T-helper 9 cell (primary cell): ENCODE measurements at places on chromosomes 4 and X.
A peak's percentile ranks its signal among the peaks of the same experiment; 100 is the strongest.

DNA sequence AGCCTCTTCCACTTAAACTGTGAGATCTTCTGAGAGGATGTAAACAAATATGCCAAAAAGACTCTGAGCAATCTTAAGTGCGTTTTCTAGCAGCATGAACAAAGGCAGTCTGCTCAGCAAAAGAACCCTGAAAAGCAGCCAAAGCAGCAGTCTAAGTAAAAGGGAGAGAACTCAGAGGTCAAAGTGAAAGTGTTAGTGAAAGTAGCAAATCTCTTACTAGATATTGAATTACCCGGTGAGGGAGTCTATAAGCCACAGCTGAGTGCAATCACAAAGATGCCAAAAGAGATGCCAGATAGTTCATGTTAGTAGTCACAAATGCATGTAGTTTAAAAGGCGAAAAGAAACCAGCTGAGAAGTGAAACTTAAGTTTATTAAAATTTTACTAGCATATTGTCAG lies 7.9 kb upstream of the GNRHR start:
- DNase-seq: no peak

DNA sequence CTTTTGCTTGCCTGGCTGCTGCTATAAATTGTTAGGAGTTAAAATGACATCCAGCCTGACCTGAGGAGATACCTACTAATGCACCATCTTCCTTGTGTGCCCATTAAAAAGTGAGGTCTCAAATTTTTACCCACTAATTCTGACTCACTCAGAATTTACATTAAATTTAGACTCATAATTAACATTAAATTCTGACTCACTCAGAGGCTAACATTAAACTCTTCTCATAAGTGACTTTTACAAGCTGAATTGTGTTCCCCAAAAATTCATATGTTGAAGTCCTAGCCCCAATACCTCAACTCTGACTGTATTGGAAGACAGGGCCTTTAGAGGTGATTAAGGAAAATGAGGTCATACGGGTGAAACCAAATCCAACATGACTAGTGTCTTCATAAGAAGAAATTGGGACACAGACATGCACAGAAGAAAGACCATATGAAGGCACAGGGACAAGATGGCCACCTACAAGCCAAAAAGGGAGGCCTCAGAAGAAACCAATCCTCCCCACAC lies 11.8 kb downstream of the CASP6 start:
- no peak for DNase-seq

GRCh38 chrX:18426004-18426320 lies 554 bp downstream of the CDKL5 start:
- no peak for DNase-seq

DNA sequence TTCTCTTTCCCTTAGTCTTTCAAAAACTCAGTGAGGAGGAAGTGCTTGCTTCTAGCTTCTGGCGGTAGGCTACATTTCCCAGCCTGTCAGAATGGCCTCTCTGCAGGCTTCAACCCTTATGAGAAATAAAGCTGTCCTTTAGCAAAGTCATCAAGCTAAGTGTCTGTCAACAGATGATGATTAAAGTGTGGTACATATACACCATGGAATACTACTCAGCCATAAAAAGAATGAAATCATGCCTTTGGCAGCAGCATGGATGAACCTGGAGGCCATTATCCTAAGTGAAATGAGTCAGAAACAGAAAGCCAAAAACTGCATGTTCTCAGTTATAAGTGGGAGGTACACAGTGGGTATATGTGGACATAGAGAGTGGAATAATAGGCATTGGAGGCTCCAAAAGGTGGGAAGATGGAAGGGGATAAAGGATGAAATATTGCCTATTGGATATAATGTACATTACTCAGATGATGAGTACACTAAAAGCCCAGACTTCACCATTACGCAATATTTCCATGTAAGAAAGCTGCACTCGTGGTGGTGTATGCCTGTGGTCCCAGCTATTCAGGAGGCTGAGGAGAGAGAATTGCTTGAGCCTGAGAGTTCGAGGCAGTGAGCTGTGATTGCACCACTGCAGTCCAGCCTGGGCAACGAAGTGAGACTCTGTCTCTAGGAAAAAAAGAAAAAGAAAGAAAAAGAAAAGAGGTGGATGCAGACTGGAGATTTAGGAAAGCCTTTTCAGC lies 7.9 kb downstream of the TRIM2 start:
- DNase-seq: no peak

- peak; percentile 71 for DNase-seq
Observed at GRCh38 chr4:16225863-16226815, at the start of gene TAPT1. Gene TAPT1, minus strand, starts transcription at chr4:16226471. Its CDS starts 14 bp downstream, at chr4:16226457.

DNA sequence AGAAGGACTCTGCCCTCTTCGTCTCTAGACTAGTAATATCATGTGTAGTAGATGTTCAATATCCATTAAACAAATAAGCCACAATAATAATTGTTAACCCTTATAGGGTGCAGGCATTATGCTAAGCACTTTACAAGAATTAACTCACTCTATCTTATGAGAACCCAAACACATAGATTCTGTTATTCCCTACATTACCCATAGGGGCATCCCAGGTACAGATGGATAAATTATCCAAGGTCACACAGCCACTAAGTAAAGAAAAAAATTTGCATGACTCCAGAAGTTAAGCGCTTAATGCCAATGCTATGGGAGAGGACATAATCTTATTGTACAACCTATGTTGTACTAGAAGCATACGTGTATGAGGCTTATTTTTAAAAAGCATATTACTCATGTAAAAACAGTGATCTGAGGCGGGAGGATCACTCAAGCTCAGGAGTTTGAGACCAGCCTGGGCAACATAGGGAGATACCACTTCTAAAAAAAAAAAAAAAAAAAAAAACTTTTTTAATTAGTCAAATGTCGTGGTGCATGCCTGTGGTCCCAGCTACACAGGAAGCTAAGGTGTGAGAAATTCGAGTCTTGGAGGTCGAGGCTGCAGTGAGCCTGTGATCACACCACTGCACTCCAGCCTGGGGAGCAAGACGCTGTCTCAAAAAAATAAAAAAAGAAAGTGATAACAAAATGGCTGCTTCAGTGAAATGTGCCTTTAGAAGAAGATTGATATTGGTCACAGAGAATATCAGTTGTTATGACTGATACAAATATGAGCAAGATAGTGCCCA lies 13.6 kb downstream of the LDB2 start:
- DNase-seq: no peak

- DNase-seq: no peak
Observed at GRCh38 chrX:123215397-123216089, 31.5 kb downstream of the GRIA3 start.

- DNase-seq: no peak
Observed at GRCh38 chr4:124025000-124025399, 628.4 kb downstream of the SPRY1 start.

GRCh38 chr4:36054694-36055422 lies 189.5 kb downstream of the ARAP2 start:
- no peak for DNase-seq

- no peak for DNase-seq
Observed at GRCh38 chr4:21113496-21114223, 413.4 kb downstream of the PACRGL start.

DNA sequence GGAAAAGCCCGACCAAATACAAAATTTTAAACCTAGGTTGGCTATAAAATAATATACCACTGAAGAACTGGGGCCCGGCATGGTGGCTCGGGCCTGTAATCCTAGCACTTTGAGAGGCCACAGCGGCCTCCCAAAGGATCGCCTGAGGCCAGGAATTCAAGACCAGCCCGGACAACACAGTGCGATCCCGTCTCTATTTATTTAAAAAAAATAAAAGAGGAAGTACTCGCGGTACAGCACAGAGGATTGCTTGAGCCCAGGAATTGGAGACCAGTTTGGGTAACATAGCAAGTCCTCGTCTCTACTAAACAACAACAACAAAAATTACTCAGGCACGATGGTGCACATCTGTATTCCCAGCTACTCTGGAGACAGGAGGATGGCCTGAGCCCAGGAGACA lies 44.8 kb upstream of the CDKN2AIP start:
- DNase-seq: no peak

GRCh38 chrX:47239898-47240545 lies 7.2 kb downstream of the USP11 start:
- DNase-seq: no peak

- no peak for DNase-seq
Observed at GRCh38 chr4:106414366-106414765, 45.8 kb upstream of the GIMD1 start.

- DNase-seq: no peak
Observed at GRCh38 chr4:138889216-138889615, 126.4 kb upstream of the NOCT start.

DNA sequence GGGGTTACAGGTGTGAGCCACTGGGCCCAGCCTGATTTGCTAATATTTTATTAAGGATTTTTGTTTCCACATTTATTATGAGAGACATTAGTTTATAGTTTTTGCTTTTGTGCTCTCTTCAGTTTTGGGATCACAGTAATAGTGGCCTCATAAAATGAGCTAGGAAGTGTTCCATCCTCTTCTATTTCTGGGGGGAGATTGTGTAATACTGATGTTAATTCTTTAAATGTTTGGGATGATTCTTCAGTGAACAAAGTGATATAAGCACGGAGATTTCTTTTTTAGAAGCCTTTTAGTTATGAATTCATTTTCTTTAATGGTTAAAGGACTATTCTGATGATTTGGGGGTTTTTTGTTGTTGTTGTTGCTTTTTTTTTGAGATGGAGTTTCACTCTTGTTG lies 41.3 kb downstream of the RBMX start:
- DNase-seq: no peak

DNA sequence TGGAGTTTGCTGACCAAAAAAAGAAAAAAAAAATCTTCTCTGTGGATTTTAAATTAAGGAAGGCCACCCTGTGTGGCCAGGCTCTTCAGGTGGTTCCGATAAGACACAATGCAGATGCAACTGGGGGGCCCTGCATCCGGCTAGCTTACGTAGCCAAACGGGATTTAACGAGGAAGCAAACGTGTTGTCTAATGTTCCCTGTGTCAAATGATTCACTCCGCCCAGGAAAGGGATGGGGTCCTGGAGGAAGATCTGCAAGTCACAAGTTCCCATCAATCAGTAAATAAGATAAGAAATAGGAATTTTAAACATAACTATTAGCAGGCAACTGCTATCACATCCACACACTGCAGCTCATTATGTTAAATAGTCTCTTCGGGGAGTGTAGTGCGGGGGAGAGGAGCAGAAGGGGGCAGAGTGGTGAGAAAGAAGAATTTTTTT lies 216.4 kb upstream of the GYPA start:
- no peak for DNase-seq

DNA sequence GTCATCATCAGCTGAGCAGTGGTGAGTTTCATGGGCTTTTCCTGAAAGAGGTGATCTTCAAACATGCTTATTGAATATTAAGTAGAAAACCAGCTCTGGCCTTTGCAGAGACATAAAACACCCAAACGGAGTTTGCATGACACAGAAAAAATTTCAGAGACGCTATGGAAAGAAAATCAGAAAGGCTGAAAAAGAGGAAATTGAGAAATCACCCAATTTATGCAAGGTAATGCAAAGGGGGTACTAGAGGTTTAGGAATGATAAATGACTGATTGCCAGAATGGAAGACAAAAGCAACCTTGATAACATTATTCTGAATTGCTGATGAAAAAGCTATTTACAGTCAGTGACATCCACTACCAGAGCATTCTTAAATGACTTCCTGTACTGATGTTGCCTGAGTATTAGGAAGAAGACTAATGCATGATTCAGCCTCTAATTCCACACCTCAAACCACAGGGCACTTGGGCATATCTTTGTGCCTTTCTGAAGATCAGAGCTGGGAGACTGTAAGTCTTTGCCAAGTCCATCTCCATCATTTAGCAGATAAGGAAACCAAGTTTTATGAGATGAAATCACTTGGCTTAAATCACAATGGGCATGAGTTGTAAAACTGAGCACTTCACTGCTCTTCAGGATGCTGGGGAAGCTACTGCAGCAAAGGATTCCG lies 565.7 kb downstream of the PPARGC1A start:
- no peak for DNase-seq

- no peak for DNase-seq
Observed at GRCh38 chrX:129559783-129560182, 19.7 kb downstream of the OCRL start.

- no peak for DNase-seq
Observed at GRCh38 chrX:18793601-18794089, 86.2 kb downstream of the PPEF1 start.

DNA sequence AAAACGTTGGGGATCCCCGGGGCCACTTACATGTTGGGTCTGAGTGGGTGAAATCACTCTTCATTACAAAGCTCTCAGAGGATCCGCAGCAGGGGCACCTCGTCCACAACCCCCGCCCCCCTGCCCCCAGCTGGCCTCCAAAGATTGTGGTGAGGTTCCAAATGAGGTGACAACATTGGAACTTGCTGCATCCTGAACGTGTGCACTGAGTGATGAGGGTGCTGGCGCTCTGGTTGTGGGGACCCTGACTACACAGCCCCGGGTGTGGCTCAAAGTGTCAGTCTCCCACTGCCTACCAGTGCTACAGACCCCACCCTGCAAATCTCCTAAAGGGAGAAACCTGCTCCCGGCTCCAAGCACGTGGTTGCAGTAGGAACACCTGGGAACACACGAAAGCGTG lies 111.9 kb downstream of the PHKA2 start:
- DNase-seq: no peak

GRCh38 chr4:128915544-128915943 lies 106.0 kb downstream of the JADE1 start:
- no peak for DNase-seq

DNA sequence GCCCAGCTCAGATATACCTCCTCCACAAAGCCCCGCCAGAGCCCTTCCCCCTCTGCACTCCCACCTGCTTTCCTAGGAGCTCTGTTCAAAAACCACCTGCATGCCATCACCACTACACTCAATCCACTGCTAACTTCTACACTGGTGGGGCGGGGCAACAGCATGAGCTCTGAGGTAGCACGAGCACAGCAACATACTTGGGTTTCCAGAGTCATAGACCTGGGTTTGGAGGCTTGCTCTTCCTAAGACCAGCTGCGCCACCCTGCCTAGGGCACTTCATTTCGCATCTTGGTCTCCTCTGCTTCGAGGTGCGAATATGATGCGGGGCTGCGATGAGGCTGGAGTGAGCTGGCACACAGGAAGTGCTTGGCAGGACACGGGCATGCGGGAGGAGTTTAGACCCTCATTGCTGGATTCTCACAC lies 3.6 kb downstream of the SASH3 start:
- no peak for DNase-seq

- no peak for DNase-seq
Observed at GRCh38 chr4:5996641-5997040, 21.6 kb downstream of the C4orf50 start.

GRCh38 chrX:115311601-115312001 lies 22.1 kb downstream of the LUZP4 start:
- no peak for DNase-seq
